GM23338 (cell line): ENCODE measurements at places on chromosomes 16 and 17. TPM values are rescaled to one million over a fixed set of nuclear protein-coding genes. Genes with fewer than 3 reads are reported as not detected.

The SLC9A5 gene
- 5.4 and 6.4 TPM in 2 replicates for total RNA-seq

- DNase-seq: no peak
Measured at GRCh38 chr17:63514477-63514876, 8.7 kb upstream of the KCNH6 start.

DNA sequence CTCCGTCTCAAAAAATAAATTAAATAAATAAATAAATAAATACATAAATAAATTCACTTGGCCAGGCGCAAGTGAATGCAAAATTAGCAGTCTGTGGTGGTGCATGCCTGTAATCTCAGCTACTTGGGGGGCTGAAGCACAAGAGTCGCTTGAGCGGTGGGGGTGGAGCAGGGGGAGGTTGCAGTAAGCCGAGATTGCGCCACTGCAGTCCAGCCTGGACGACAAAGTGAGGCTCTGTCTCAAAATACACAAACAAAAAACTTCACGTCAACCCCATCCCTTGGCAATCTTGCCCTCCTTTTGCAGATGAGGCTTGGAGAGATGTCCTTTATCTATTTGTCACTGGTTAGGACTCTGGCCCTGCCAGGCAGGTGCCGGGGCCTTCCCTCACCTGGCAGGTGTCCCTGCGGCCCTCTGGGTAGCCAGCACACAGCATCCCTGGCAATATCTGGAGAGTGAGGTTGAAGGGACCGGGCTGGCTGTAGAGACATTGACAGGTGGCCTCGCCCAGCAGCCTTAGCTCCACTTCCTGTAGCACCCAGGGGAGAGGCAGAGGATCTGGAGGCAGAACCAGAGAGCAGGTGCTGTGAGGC is 4.4 kb downstream of the PRSS36 start:
- DNase-seq: no peak

DNA sequence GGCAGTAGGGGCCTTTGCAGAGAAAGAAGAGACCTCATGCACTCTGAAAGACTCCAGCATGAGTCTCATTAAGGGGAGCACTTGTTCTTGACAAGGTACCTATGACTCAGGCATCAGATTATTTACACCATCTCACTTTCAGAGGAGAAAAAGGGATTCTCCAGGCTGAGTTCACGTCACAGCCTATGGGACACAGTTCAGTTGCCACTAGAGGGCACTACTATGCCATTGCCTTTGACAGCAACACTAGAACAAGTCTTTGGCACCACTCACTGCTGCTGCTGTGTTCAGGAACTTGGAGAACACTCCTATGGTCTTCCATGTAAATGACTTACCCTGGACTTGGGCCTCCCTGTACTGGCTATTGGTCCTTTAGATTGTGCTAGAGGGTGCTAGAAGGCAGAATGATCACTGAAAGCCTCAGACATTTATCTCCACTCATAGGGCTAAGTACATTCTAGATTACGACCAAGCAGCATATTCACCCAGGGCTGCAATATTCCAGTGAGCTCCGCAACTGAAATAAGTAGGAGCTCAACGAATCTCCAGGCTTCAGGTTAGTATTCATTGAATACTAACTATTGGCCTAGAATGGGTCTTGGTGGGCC is 225.1 kb upstream of the CA10 start:
- peak; percentile 91 for DNase-seq

DNA sequence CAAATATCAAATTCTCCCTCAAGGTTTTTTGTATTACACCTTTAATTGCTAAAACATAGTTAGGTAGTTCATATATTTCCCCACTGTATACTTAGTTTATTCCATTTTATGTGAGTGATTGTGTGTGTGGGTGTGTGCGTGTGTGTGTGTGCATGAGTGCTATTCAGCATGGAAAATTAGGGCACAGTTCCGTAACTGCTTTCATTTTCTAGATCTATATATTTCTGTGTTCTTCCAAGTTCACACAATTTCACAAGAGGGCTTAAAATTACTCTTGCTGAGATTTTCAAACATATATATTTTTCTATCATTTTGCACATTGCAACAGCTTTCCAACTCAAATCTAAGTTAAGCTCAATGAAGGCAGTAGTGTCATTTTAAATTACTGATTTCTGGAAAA is 782.9 kb upstream of the SOX9 start:
- no peak for DNase-seq

The GLP2R gene
- not detected in 2 replicates for total RNA-seq

- peak; percentile 74 for DNase-seq
Measured at GRCh38 chr17:82237083-82237745, 8.4 kb downstream of the SLC16A3 start.

DNA sequence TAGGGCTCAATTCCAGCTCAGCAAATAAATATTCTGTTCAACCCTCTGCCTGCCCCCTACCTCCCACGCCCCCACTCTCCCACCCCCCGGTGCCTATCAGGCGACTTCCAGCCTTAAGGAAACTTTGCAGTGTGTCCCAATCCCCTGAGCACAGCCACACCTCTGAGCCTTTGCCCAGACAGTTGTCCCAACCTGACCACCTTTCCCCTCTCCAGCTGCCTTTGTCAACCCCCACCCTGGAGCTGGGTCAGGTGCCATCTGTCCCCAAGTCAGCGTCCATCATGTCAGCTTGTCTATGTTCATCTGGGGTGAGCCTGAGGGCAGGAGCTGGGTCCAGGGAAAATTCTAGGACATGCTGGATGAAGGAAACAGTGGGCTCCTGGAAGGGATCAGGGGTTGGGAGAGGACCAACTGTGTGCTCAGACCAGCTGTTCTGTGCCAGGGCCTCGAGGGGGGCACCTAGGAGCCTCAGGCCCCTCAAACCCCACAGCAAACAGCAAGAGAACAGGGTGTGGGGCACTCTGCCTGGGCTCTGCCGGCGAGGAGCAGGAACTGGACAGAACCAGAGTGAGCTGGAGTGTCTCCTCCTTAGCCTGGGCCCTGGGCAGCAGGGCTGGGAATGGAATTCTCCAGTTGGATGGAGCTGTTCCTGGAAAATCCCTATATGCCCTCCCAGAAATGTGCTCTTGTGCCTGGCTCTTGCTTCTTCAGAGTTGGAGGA is 17.8 kb downstream of the CDH16 start:
- no peak for DNase-seq

The ABCA6 gene
- total RNA-seq: not detected in 2 replicates

- no peak for DNase-seq
Measured at GRCh38 chr16:89117975-89118289, 24.3 kb downstream of the ACSF3 start.

The RCVRN gene
- total RNA-seq: not detected in 2 replicates

DNA sequence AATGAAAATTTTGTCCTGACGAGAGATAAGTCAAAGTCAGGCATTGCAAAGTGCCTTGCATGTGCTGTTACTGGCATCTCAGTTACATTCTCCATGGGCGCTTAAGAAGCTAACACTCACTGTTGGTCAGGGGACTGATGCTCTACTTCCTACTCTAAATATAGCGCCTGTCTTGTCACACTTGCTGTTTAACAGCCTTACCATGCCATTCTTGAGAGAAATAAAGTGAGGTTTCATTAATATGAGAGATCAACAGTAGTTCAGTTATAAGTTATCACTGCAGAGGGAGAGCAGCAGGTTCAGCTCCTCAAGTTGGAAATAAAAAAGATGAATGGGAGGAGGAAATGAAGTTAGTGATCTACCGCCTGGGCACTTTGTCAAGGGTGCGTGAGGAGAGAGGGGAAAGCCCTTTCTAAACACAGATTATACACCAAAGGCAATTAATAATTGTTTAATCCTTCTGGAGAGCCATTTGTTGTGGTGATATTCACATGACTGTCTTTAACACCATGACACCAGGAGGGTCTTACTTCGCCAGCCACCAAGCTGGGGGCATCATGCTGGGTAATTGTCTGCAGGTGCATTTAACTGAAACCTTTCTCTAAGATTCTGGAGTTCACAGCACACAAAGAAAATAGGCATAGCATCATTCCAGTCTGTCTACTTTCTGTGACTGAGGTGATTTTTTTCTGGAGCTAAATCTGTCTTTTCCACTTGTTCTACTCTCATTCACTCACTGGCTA is 568.7 kb upstream of the HSBP1 start:
- DNase-seq: no peak

DNA sequence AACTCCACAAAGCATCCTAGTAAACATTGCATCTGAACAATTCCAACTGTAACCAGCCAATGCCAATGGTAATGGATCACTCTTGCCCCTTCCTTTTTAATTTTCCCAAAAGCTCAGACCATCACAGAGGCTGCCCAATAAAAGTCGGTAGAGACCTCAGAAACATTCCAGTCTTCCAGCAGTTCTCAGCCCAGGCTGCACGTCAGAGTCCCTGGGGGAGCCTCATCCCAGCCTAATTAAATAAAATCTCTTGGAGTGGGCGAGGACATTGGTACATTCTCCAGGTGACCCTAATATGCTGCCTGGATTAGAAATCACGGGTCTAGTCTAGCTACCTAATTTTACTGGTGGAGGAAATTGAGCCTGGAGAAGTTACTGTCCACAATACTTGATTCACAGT is 117.1 kb upstream of the MYOCD start:
- DNase-seq: no peak

DNA sequence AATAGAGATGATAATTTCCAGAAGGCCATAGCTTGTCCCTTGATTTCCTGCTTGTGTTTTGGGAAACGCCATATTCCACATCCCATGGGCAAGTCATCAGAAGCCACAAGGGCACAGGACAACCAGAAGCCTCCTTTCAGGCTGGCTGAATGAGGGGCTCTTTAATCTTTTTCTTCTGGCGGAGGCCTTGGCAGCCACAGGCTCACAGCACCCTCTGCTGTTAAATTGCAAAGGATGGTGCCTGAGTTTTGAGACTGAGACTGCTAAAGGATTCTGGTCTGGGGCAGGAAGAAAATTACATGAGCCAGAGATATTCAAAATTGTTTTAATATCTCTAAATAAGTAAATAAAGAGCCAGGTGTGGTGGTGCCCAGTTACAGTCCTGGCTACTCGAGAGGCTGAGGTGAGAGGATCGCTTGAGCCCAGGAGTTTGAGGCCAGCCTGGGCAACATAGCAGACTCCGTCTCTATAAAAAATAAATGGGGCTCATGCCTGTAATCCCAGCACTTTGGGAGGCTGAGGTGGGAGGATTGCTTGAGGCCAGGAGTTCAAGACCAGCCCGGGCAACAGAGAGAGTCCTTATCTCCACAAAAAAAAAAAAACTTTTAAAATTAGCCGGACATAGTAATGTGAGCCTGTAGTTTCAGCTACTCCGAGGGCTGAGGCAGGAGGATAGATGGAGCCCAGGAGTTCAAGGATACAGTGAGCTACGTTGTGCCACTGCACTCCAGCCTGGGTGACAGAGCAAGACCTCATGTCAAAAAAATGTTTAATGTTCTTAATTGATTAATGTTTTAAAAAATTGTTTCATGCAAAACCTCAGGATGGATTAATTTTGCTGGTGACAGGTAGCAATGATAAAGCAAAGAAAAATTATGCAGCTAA is 26.3 kb downstream of the AARSD1 start:
- DNase-seq: peak; percentile 89

The IGSF6 gene
- total RNA-seq: not detected in 2 replicates

The KCNH4 gene
- 0.08 and 0.49 TPM in 2 replicates for total RNA-seq

The CYTH1 gene
- total RNA-seq: 14.5 and 21.2 TPM in 2 replicates

The NOD2 gene
- 0.66 and 3.3 TPM in 2 replicates for total RNA-seq

GRCh38 chr17:39455919-39456318 is 4.9 kb upstream of the MED1 start:
- no peak for DNase-seq

The SLC2A4 gene
- total RNA-seq: 10.2 and 13.6 TPM in 2 replicates

The MYO1D gene
- total RNA-seq: 28.6 and 29.9 TPM in 2 replicates

- DNase-seq: no peak
Measured at GRCh38 chr16:64950731-64951130, 171.1 kb downstream of the CDH11 start.

- no peak for DNase-seq
Measured at GRCh38 chr17:38745545-38745944, 2.6 kb downstream of the PCGF2 start.

GRCh38 chr17:3843935-3844516 is 2.0 kb downstream of the NCBP3 start:
- peak; percentile 81 for DNase-seq

DNA sequence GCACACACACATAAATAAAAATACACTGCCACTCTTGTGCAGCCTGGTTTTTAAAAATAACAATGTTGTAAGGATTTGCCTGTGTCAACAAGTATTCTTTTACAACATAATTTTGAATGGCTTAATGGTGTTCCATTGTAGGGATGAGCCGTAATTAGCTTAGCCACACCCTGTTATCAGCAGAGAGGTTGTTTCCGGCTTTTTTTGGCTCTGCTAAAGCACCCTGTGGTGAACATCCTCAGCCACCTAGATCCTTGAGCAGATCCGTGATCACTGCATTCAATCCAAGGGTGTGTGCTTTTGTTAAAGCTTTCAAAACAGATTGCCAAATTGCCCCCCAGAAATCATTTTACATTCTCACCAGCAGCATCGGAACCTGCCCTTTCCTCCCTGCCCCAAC is 7.0 kb downstream of the KATNB1 start:
- DNase-seq: no peak

DNA sequence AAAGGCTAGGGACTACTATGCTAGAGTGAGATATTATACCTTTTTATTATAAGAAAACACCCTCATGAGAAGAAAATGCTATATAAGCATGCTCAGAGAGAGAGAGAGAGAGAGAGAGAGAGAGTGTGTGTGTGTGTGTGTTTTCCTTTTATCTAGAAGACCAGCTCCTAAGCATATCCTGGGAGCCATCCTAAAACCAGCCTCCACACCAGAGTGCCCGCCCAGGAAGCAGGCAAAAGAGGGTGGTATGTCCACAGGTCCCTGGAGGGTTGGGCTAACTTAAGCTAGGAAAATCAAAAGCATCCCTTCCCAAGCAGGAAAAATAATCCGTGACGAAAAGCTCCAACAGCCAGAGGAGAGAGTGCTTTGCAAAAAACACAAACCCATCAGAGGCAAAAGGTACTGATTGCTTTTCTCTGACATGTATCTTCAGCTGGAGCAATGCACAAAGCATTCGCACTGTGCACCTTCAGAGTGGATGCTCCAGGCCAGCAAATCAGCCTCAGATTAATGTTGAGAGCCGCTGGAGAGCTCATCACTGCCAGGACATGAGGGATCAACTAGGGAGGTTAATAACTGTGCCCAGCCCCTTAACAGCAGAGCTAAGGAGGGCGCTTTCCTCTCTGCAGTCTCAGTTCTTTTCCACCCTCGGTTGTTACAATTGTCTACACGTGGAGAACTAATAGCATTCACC is 125.1 kb downstream of the SLC39A11 start:
- no peak for DNase-seq

GRCh38 chr16:29925105-29925756 is 795 bp downstream of the KCTD13 start:
- DNase-seq: peak; percentile 9

GRCh38 chr16:62280506-62280905 is 244.3 kb upstream of the CDH8 start:
- DNase-seq: no peak
